ENCODE measurements at places on chromosomes 11 and 22.

DNA sequence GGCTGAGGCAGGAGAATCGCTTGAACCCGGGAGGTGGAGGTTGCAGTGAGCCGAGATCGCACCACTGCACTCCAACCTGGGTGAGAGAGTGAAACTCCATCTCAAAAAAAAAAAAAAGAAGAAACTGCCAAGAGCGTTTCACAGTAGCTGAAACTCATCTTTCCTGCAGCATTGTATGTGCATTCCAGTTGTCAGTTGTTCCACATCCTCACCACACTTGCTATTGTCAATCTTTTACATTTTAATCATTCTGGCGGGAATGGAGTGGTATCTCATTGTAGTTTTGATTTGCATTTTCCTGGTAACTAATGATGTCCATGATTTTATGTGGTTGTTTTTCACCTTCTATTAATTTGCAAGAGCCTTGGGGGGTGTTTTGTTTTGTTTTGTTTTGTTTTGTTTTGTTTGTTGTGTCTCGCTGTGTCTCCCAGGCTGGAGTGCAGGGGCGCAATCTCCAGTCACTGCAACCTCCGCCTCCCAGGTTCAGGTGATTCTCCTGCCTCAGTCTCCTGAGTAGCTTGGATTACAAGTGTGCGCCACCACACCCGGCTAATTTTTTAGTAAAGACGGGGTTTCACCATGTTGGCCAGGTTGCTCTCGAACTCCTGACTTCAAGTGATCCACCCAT, 8.1 kb upstream of the GNB1L start:
- no peak for DNase-seq

DNA sequence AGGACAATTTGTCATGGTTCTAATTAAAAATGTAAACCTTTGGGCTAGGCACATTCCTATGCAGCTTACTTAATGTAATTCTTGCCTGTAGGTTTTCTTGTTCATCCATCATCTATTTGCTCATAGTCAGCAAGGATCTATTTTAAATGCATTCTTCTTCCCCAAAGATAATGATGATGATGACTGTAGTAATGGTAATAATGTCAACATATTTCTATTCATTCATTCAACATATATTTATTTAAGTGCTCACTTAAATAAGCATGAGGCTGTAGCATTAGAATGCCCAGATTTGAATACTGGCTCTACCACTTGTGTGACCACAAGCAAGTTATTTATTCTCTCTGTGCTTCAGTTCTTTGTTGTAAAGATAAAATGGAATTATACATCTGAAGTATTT, 169.6 kb upstream of the SYN3 start:
- DNase-seq: no peak

DNA sequence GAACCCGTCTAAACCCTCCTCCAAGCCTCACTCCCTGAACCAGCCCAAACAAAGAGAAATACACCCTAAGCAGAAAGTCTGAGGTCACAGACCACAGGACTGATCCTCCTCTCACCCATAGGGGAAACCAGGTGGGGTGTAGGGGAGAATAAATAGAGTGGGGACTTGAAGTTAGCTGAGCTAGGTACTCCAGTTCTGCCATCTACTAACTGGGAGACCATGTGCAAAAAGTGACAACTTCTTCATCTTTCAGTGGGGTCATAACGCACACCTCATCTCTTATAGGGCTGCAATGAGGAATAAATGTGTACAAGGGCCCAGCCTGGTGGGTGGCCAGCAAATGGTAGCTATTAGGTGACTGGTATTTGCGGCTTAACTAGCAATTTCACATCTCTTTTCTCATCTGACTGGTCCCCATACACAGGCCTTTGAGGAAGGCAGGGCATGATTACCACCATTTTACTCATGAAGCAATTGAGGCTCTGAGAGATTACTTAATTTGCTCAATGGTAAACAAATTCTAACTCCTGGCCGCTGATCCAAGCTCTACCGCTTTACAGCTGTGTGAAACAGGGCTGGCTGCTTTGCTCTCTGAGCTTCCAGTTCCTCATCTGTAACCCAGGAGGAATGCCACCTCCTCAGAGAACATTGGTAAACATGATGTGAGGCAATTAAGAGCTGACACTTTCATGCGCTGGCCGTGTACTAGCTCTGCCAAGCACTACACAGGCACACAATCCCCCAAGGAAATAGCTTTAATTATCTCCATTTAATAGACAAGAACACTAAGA, 16.6 kb downstream of the TBC1D10A start:
- no peak for DNase-seq

DNA sequence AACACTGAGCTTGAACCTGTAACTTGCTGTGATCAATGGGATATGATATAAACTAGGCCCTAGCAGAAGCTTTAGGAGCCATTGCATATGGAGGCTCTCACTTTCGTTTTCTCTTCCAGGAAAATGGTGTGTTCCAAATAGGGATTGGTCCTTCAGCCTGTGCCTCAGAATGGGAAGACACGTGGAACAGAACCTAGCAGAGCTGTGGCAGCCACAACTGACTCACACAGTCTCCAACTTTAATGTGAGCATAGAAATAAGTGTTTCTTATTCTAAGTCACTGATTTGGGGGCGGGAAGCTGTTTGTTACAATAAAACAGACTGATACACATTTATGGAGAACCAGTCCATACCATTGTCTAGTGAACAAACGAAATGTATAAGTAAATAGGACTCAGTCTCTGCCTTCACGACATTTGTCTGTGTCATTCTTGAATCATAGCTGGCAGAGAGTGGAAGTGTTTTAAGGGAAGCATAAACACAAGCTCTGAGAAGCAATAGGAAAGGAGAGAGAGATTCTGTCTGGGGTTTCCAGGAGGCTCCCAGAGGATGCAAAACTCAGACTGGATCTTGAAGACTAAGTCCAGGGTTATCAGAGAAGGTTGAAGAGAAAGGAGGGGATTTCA, 97.3 kb downstream of the GALNT18 start:
- no peak for DNase-seq

GRCh38 chr11:88535916-88536547, 198.5 kb upstream of the CTSC start:
- no peak for DNase-seq

- no peak for DNase-seq
Measured at GRCh38 chr11:75292943-75293342, 52.4 kb downstream of the TPBGL start.

DNA sequence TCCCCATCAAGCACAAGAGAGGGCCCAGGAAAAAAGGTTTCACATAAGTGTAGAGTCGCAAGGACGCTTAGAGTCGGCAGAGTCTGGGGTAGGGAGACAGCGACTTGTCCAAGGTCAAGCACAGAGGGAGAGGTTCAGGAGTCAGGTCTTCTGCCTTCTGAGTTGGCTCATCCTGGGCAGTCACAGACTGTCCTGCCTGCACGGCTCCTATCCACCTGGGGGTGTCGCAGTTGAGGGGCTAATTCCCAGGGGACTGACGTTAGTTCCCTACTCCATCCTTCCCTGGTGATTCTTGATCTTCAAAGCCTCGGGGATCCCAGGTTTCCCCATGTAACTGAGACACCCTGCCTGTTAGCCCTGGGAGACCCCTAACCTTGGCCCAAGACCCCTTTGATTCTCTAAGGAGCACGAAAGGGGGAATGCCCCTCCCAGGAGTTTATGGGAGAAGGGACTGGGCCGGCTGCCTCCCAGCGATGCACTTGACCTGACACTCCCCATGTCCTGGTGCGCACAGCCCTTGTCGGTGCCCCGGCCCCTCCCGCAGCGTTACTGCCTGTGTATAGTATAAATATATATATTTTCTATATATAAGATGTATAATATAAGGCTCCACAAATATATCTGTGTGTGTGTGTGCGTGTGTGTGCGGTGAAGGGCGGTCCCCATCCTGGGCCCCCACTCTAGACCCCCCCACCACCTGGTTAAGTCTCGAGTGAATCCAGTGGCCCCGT, 14.7 kb upstream of the TAB1 start:
- DNase-seq: no peak

- no peak for DNase-seq
Measured at GRCh38 chr22:16845465-16845864, 20.3 kb upstream of the XKR3 start.

DNA sequence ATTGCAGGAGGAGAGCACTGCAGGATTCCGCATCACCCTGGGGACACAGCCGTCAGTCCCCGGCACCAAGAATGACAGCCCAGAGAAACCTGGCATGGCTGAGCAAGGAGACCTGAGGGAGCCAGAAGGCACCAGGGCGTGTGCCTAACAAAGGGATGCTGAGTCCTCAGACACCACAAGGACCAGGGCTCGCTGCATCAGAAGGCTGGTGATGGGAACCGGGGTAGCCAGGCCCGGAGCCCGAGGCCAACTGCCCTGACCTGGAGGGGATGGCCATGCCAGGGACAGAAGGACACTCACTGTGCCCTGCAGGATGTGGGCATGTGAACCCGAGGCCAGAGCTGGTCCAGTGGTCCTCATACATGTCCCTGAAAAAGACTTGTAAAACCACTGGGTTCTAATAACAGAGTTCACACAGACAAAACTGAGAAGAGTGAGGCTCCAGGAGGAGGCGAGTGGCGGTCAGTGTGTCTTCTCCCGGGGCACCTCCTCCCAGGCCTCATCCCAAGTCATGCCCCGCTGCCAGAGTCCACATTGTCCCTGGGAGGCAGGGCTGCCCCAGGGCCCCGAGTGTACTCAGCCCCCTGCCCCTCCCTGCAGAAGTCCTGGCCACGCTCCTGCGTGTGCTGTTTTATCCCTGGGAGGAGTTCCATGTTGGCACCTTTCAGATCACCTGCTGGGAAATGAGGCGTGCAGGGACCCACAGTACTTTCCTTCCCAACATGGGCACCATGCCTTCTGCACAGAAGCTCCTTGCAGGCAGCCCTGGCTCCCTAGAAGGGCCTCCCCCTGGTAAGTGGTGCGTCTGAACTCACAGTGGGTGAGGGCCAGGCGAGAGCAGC, 42.5 kb downstream of the TBX1 start:
- DNase-seq: no peak

DNA sequence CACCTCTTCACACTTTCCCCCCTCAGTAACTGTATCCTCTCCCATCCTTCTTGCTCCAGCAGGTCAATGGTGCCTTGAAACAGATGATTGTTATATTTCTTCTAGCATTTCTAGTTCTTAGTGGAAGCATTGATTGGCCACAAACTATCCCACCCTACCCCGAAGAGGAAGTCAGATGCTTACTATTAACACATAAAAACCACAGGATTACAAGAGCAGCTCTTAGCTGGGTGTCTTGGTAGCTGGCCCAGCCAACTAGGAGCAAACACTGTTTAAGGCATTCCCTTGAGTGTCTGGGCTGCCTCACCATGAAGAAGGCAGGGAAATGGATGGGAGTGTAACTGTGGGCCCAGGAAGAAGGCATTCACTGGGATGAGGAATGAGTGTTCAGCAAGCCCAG, 176.6 kb downstream of the GRIK4 start:
- no peak for DNase-seq

DNA sequence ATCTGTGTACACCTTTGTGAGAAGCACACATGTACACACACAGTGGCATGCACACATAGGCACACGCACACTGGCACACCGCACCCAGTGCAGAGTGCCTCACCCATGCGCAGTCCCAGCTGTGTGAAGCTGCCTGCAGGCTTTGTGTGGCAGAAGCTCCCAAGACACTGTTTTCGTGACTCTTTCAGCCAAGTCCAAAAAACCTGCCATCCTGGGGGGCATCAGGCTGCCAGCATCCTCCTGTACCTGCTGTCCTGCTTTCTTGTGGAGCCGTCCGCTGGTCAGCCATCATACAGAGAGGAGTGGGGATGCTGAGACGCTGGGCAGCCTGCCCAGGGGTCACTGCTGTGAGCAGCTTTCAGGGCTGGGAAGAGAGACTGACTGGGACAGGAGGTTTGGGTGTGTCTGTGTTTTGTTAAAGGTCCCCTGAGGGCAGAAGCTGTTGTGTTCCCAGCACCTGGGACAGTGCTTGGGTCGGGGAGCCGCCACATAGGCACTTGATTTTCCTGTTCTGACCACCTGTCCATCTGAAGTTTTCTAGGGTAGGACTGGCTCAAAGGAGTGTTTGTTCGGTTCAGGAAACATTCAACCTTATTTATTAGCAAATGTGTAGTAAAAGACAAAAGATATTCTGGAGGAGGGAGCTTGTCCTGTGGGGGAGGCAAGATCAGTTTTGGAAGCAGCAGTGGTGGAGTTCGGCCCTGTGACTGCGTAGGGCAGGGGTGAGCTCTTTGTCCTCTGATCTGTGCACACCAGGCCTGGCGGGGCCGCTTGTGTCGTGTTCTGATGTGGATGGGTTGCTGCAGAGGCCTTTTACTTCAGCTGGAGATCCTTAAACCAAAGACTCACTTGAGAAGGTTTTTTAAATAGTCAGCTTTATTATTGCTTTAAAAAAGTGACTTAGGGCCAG, 29.7 kb downstream of the AP2A2 start:
- DNase-seq: no peak

GRCh38 chr11:38384568-38384967, 1786.5 kb upstream of the RAG2 start:
- DNase-seq: no peak

- DNase-seq: no peak
Measured at GRCh38 chr11:45154276-45154675, 7.8 kb downstream of the PRDM11 start.

DNA sequence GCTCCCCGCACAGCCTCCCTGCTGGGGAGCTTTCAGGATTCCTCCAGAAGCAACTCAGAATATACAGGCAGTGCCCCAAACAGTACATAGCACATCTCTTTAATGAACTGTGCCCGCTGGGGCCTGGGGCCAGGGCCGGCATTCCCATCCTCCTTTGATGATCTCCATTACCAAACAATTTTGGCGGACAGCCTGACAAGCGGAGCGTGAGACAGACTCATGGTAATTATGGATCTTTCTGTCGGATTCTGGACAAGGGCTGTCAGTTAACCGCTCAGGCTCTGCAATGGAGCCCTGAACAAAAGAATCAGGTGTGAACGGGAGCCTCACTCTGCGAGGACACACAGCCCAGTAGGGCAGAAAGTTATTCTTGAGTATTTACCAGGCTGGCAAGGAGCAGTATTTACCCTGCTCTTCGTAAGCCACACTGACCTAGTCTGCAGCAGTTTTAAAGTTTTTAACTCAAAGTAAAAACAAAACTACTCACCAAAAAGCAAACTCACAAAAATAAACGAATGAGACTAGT, 174.0 kb downstream of the TBC1D22A start:
- DNase-seq: no peak

DNA sequence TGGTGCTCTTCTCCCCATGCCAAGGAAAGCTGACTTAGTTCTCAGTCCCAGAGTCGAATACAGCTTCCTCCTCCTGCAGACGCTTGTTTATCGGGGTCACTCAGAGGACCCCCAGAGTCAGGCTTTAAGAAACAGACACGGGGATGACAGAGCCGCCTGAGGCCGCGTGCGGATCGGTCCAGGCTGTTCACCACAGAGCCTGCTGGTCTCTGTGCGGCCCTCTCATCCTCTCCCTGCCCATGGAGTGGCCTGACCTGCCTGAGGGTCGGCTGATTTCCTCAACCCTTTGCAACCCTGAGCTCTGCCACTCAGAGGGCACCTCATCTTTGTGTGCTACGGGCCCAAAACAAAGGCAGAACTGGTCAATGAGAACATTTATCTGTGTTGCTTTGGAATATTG, 2.1 kb downstream of the GAL start:
- DNase-seq: no peak

DNA sequence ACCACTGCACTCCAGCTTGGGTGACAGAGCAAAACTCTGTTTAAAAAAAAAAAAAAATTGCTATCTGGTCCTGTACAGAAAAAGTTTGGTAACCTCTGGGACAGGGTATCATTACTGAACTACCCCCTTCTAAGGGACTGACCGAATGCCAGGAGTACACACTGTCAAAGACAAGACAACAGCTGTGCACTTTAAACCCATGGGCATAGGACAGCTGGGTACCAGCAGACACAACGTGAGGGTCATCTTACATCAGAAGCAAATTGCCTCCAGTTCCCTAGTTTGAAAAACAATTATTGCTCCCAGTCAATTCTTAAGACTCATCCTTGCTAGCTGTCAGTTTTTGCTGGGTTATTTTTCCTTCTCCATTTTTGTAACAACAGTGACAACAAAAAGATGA, 17.8 kb downstream of the CD59 start:
- no peak for DNase-seq
